Stimulated activated CD4-positive, alpha-beta T cell treated with anti-CD3 and anti-CD28 coated beads, Interleukin-12 subunit alpha, Interleukin-12 subunit beta, amount 100 ng/mL, for 4 hours (primary cell): ENCODE measurements at places on chromosomes 16 and 17.

- no peak for DNase-seq
Measured at GRCh38 chr17:45081047-45081703, 20.1 kb downstream of the NMT1 start.

GRCh38 chr16:2777903-2778629 lies 986 bp upstream of the ELOB start:
- peak; percentile 26 for DNase-seq

DNA sequence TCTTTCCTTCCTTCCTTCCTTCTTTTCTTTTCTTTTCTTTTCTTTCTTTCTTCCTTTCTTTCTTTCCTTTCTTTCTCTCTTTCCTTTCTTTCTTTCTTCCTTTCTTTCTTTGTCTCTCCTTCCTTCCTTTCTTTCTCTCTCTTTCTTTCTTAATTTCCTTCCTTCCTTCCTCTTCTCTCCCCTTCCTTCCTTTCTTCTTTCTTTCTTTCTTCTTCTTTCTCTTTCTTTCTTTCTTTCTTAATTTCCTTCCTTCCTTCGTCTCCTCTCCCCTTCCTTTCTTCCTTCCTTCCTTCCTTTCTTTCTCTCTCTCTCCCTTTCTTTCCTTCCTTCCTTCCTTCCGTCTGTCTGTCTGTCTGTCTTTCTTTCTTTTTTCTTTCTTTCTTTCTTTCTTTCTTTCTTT lies 1446.5 kb upstream of the GOT2 start:
- DNase-seq = no peak

- DNase-seq = peak; percentile 39
Measured at GRCh38 chr17:78736526-78737079, 45.5 kb downstream of the CYTH1 start.

DNA sequence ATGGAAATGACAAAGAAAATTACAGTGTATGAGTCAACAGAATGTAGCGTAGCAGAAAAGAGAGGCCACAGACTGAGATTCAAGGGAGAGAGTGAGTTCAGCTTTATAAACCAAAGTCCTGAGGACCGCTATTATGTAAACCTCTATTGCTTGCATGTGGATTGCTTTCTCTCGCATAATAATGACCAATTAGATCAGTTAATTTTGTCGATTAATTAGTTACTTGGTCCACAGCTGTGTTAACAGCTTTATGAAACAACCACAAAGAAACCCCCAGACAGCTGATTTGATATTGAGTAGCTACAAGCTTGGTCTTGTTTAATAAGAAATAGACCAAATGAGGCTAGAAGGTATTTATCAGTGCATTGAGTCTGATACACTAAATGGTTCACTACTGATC lies 291.8 kb upstream of the ERCC4 start:
- DNase-seq = no peak

DNA sequence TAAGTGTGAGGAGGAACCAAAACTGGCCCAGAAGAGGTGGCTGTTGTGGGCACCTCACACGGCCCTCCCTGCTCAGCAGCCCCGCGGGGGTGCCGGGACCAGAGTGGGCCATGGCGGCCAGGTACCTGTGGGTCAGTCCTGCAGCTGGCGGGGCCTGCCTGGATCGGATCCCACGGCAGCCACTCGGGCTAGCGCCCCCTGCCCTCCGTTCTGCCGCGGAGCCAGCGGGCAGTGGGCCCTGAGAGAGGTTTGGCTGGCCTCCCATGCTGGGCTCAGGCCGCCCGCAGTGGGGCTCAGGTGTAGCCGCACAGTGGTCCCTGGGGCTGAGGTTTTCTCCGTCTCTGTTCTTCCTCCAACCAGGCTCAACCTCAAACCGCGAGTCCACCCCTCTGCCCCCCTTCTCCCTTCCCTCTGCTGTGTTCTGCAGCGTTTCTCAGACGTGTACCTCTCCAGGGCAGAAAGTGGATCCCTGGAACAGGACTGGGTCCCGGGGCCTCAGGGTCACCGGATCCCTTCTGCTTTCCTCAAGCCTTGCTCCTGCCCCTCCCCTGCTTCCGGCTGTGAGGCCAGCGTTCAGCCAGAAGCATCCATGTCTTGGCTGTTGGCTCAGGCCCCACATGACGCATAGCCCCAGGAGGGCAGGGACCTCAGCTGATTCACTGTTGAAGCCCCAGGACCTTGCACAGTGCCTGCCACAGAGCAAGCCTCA lies 28.6 kb upstream of the ITGA3 start:
- no peak for DNase-seq

- no peak for DNase-seq
Measured at GRCh38 chr17:32927724-32928585, at the start of gene TMEM98. Gene TMEM98, plus strand, starts transcription at chr17:32928153. Its CDS starts 3,376 bp downstream, at chr17:32931529.

DNA sequence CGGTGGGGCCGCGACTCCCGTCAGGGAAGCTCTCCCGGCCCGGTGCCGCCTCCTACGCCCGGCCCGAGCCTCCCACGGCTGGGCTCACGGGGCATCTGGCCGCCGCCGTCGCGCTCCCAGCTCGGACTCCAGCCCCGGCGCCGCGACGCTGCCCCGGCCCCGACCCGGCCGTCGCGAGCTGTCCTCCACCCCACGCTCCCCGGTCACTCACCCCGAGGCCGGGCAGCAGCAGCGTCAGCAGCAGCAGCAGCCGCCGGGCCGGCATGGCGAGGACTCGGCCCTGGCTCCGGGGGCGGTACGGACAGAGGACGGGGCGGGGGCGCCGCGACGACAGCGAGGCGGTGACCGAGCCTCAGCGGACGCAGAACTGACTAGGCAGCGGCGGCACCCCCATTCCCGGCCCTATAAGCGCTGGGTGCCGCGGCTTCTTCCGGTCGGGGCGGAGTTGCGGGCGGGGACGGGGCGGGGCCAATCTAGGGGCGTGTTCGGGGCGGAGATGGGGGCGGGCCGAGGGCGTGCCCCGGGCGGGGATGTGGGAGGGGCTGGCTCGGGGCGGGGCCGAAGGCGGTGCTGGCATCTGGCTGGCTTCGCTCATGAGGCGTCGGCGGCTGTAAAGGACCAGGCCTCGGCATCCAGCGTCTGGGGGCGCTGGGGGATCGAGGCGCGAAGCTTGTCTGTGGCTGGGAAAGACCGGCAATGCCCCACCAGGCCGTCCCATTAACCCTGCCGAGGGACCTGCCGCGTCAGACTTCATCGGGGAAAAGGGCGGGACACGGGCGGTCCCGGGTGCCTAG lies at the start of gene ERN1:
Gene ERN1 (minus strand): TSS at position 380 of the 794 bp plus-strand sequence. CDS start 115 bp downstream, at position 265.
- peak; percentile 92 for DNase-seq

DNA sequence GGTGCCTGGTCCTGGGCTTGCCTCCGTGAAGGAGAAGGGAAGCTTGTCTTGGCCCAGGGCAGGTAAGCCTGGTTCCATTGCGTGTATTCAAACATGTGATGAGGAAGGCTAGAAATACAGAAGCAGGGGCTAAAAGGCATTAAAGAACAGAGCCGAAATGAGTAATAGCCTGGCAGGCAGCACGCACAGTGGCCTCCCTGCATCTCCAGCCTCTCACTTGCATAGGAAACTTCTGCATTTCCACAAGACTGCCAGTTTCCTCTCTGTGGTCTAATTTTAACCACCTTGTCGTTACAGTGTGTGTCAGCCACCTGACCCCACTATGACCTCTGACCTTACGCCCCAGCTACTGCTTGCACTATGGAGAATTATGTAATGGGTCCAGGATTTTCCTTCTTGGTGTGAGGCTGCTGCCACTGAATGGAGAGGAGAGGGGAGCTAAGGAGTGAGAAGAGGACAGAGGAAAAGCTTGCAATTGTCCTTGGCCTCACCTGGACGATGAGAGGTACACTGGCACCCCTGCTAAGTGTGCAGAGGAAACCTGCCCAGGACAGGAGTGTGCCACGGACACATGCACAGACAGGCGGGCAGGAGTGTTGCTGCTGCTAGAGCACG lies 32.8 kb downstream of the HIC1 start:
- DNase-seq = peak; percentile 27

- DNase-seq = no peak
Measured at GRCh38 chr16:18959031-18959505, 24.7 kb upstream of the TMC7 start.

GRCh38 chr16:8967132-8967821 lies 3.6 kb upstream of the USP7 start:
- DNase-seq = no peak

DNA sequence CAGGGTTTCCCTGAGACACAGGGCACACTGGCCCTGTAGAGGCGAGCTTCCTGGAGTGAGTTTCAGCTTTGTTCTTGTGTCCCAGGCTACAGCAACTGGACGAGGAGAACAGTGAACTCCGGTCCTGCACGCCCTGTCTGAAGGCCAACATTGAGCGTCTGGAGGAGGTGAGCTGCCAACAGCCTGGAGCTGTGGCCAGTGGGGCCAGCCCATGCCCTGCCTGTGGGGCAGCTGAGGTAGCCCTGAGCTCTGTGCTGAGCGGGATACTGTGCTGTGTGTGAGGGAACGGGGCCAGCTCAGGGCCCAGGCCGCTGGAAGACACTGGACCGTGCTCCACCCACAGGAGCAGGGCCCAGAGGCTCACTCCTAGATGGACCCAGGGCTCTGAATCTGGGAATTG lies 8.7 kb upstream of the CAPN15 start:
- DNase-seq = no peak

GRCh38 chr16:78742501-78743283 lies 643.2 kb downstream of the WWOX start:
- peak; percentile 65 for DNase-seq

GRCh38 chr16:62130101-62130500 lies 93.9 kb upstream of the CDH8 start:
- DNase-seq = no peak

DNA sequence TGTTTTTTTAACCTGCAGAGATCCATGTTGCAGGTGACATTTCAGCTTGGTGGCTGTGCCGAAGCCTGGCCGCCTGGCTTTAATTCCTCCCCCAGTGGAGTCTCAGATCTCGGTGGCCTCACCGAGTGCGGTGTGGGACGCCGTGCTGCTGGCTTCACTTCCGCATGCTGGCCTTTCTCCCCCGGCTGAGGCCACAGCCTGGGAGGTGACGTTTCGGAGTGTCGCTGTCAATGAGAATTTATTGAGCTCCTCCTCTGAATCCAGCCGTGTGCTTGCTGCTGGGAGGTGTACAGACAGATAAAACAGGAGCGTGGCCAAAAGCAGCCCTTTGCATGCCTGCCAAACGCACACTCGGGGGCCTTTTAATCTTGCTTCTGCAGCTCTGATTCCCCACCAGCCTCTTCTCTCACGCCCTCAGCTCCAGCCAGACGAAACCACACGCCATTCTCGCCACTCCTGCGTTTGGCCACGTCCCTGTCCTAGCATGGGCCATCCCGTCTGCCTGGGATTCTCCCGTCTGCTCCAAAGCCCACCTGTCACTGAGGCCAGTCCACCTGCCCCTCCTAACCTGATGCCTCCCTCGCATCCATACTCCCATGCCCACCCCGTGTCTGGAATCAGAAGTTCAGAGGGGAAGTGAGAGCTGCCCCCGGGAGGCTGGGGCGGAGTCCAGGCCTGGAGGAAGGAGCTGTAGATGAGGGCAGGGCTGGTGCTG lies 3.6 kb downstream of the GSE1 start:
- no peak for DNase-seq

GRCh38 chr16:1543085-1543896 lies 9.8 kb downstream of the TMEM204 start:
- peak; percentile 52 for DNase-seq

- no peak for DNase-seq
Measured at GRCh38 chr17:43779145-43780125, 658 bp upstream of the DUSP3 start.

DNA sequence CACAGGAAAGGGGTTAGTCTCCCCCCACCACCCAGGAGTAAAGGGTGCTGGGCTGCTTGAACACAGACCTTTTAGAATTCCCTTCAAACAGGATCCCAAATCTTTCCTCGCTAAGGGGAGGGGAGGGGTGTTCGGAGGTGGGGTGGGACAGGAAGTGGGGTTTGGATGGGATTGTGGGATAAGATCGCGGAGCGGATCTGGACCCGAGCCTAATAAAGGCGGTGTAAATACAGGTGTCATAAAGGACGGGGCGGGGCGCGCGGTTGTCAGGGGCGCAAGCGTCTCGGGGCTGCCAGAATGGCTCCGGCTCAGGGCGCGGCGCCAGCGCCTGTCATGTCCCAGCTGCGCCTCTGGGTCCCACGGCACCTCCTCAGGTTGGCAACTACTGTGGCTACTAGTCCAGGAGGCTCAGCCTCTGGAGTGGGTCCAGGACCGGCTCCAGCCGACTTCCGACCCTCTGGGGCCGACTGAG lies 59.8 kb upstream of the FBXO47 start:
- peak; percentile 23 for DNase-seq

DNA sequence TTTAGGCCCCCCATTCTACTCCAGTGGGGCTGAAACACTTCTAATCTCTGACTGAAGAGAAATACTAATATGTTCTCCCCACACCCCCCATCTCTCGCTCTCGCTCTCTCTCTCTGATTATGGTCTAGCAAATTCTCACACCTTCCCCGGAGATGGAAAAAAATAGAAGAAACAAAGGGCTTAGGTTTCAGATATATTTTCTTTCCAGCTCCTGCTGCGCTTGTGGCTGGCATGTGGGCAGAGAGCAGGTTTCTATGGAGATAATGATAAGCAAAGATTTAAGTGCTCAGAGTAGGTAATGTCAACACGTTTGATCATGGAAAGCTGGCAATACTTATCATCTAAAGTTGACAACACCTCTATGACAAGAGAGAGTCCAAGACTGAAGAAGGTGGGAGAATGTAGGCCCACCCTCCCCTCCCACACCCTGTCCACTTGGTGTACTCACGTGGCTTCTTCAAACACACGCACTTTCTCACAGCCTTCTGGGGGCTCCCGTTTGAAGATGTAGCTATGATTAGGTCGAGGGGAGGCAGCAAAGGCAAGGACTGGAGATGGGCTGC lies 8.0 kb upstream of the SLC35B1 start:
- no peak for DNase-seq

DNA sequence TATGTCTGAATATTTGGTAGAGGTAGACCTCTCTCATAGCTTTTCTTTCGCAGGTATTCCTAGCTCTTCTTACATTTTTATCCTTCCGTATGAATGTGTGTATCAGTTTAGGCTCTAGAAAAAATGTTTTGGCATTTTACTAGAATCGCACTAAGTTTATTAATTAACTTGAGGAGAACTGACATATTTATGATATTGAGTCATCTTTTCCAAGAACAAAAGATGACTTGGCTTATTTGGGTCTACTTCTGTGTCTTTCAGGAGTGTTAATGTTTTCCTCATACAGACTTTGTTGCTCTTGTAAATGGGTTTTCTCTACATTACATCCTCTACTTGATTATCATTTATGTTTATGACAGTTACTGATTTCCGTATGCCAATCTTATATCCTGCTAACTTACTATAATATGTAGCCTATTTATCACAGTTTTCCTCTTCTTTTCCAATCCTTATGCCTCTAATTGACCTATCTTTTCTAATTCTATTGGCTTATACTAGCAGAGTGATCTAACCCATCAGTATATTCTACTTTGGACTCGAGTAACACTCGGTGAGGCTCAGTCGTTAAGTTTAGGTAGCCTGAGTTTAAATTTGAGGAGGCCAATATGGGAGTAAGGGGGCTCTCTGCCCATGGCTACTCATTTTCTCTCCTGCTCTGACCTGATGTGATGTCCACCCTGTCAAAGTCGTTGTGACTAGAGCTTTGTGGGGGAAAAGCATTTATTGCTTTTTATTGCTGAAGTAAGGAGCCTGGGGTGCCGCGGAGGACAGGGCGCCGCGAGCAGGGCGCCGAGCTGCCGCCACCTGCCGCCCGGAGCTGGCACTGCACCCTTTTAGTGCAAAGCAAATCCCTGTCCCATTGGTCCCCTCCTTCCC lies 20.0 kb downstream of the ST6GALNAC1 start:
- DNase-seq = peak; percentile 78
